ENCODE measurements at places on chromosomes 12 and 14. TPM values are rescaled to one million over a fixed set of nuclear protein-coding genes. Genes with fewer than 3 reads are reported as not detected.

Gene LMO3
- total RNA-seq = 3.7 TPM

Gene KRT1
- 18.1 TPM for total RNA-seq

Gene SINHCAF
- total RNA-seq = 69.1 TPM

Gene PYGL
- total RNA-seq = 15.4 TPM

Gene NANOG
- total RNA-seq = 0.05 TPM

Gene IRAK3
- total RNA-seq = 4.5 TPM

- no peaks in the 10 kb centered on the region for H3K4me1 ChIP-seq
- no peak overlapping the region for H3K27ac ChIP-seq
- H3K4me3 ChIP-seq = no peak overlapping the region
- H3K27me3 ChIP-seq = no peaks in the 10 kb centered on the region
- no peaks in the 10 kb centered on the region for H3K36me3 ChIP-seq
- no peak for DNase-seq
Observed at GRCh38 chr12:60211244-60211643, 615.4 kb downstream of the SLC16A7 start.

DNA sequence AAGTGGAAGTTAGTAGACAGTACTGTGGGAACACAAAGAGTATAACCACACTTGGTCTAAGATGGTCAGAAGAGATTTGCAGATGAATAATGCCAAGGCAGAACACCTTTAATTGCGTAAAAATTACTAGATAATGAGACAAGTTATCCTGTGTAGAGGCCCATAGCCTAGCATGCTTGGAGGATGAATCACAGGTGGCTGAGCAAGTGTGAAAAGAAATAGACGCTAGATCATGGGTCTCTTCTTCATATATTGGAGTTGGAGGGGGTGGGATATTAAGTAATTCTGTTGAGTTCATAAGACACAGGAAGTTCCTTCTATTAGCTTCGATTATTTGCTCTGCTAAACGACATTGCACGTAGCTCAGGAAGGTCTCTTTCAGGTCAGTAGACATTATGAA, 454.3 kb upstream of the LMO3 start:
- H3K4me1 ChIP-seq = no peaks in the 10 kb centered on the region
- H3K27me3 ChIP-seq = no peaks in the 10 kb centered on the region
- no peak overlapping the region for H3K4me3 ChIP-seq
- no peaks in the 10 kb centered on the region for H3K36me3 ChIP-seq
- no peak overlapping the region for H3K27ac ChIP-seq

DNA sequence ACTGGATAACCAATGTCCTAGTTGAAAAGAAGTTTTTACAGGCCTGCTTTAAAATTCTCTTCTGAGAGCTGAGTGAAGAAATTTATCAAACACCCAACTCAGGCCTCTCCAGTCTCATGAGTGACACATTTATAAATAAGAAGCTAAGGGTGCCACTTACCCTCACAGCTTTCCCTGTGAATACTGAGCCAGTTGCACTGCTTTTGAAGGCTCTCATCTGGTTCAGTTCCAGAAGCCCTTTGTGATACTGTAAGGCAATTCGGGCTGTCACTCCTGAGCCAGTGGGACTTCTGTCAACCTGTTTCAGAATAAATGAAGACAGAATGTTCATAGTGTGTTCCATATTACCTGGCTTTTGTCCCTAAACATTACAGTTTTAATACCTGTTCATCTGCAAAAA, 8.5 kb downstream of the L3HYPDH start:
- no peaks in the 10 kb centered on the region for H3K27me3 ChIP-seq
- no peak for DNase-seq
- H3K36me3 ChIP-seq = peaks cover 3% of the 10 kb centered on the region
- H3K4me1 ChIP-seq = no peaks in the 10 kb centered on the region
